ENCODE measurements at places on chromosomes 3 and 15. TPM values are rescaled to one million over a fixed set of nuclear protein-coding genes. Genes with fewer than 3 reads are reported as not detected.
A peak's percentile ranks its signal among the peaks of the same experiment; 100 is the strongest.

DNA sequence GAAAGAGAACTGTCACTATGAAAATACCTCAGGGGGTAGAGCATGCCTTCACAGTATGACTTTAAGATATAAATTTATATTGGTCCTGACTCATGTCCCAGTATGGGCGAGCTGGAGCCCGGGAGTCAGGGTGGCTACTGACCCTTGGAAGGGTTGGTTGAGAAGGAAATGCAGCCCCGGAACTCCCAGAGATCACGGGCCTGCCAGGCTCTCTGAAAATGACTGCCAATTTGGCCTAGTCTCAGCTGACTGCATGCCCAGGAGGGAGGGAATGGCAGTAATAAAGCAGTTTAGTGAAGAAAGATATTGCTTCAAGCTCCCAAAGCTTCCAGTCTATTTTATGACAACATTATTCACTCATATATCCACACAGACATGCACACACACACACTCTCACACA lies 299.0 kb downstream of the NR2F2 start:
- DNase-seq, result no peak
- H3K4me1 ChIP-seq, result no peaks in the 10 kb centered on the region
- H3K36me3 ChIP-seq, result no peaks in the 10 kb centered on the region
- no peak overlapping the region for H3K27ac ChIP-seq

SLC28A1 gene
- polyA plus RNA-seq, result not detected

GRCh38 chr3:74271541-74271940 lies 342.9 kb downstream of the CNTN3 start:
- no peak overlapping the region for H3K27ac ChIP-seq
- H3K4me3 ChIP-seq, result no peak overlapping the region
- DNase-seq, result peak; percentile 13

DNA sequence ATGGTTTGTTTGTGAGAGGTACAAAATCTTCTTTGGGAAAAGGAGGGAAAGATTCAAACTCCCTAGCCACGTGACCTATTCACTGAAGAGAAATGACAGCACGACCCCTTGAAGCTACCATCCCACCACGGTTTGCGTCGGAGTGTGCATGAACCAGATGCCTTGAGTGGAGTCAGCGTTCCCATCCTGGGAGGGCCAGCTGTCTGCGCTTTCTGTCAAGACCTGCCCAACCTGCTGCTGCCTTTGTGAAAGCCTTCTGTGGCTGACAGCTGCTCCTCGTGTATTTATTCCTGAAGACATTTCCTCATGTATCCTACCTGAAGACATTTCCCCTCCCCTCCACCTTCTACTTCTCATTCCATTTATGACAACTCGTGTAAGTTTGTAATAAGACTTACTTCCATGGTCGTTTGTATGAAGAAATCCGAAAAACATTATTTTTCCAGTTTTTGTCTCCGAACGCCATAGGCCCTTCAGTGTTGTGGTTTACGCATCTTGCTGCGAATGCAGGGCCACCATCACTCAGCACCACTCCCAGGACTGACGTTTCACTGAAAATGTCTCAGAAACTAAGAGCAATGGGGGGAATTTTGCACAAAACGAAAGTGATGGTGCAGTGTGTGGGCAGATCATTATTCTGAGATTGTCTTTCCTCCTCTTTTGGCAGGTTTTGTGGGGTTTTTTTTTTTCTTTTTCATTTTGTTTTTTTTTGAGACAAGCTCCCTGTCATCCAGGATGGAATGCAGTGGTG lies 18.9 kb downstream of the EBLN2 start:
- H3K4me1 ChIP-seq, result no peaks in the 10 kb centered on the region
- no peak for DNase-seq
- H3K4me3 ChIP-seq, result no peak overlapping the region
- H3K36me3 ChIP-seq, result no peaks in the 10 kb centered on the region
- H3K27ac ChIP-seq, result no peak overlapping the region

DNA sequence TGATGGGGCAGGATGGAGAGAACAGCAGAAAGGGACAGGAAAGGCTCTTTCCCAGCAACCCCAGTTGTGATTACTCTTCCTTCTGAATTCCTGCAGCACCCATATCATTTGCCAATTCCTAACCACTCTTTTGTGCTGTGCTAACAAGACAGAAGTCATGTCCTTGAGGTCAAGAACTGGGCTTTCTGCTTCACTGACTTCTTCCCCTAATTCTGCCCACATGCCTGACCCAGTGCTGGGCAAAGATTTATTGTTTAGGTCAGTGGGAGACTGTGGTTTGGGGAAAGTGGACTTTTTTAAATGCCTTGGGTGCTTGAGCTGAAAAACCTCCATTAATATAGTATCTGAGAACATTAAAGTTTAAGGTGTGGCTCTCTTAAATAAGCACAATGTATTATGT lies 4.2 kb upstream of the EFCAB12 start:
- H3K4me3 ChIP-seq, result no peak overlapping the region
- no peak for DNase-seq
- H3K27me3 ChIP-seq, result no peaks in the 10 kb centered on the region
- H3K27ac ChIP-seq, result no peak overlapping the region
- peaks cover 41% of the 10 kb centered on the region for H3K36me3 ChIP-seq

ADGRG7 gene
- polyA plus RNA-seq, result not detected

SLITRK3 gene
- not detected for polyA plus RNA-seq

DNA sequence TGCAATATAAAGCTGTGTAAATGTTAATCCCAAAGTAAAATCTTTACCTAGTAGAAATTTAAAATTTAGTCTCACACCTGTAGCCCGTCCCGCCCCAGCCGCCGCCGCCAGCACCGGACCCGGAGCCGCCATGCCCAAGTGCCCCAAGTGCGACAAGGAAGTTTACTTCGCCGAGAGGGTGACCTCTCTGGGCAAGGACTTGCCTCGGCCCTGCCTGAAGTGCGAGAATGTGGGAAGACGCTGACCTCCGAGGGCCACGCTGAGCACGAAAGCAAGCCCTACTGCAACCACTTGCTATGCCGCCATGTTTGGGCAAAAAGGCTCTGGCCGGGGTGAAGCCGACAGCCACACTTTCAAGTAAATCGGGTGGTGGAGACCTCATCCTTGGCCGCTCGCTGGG lies 22.1 kb upstream of the TOP2B start:
- no peaks in the 10 kb centered on the region for H3K4me1 ChIP-seq
- no peaks in the 10 kb centered on the region for H3K36me3 ChIP-seq
- DNase-seq, result no peak
- H3K27me3 ChIP-seq, result no peaks in the 10 kb centered on the region
- H3K4me3 ChIP-seq, result no peak overlapping the region

GRCh38 chr3:151367448-151367847 lies 17.1 kb downstream of the P2RY12 start:
- DNase-seq, result peak; percentile 18
- peaks cover 27% of the 10 kb centered on the region for H3K4me1 ChIP-seq
- no peak overlapping the region for H3K27ac ChIP-seq
- H3K27me3 ChIP-seq, result no peaks in the 10 kb centered on the region
- no peaks in the 10 kb centered on the region for H3K36me3 ChIP-seq

C2CD4B gene
- not detected for polyA plus RNA-seq

CNTN6 gene
- polyA plus RNA-seq, result not detected

DNA sequence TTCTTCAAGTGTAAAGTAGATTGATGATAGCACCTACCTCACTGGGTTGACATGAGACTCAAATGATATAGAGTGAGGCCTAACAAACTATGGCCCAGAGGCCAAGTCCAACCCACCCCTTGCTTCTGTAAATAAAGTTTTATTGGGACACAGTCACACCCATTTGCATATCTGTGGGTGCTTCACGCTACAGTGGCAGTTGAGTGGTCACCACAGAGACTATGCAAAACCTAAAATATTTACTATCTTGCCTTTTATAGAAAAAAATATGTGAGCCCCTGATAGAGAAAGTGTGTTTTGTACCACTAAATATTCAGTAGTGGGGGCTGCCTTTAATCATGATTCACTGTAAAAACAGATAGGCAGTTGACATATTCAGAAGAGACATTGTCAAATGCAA lies 38.0 kb downstream of the ACAN start:
- H3K27ac ChIP-seq, result no peak overlapping the region
- no peaks in the 10 kb centered on the region for H3K4me1 ChIP-seq
- H3K36me3 ChIP-seq, result no peaks in the 10 kb centered on the region
- no peak overlapping the region for H3K4me3 ChIP-seq
- H3K27me3 ChIP-seq, result peaks cover 4% of the 10 kb centered on the region

- no peaks in the 10 kb centered on the region for H3K27me3 ChIP-seq
- H3K4me3 ChIP-seq, result peak overlapping the region; percentile 62
- H3K4me1 ChIP-seq, result peaks cover 30% of the 10 kb centered on the region
- H3K36me3 ChIP-seq, result no peaks in the 10 kb centered on the region
- peak overlapping the region; percentile 43 for H3K27ac ChIP-seq
- peak; percentile 54 for DNase-seq
These were observed 4.6 kb downstream of the STIMATE start for GRCh38 chr3:52892625-52893311.

DENND4A gene
- 5.6 TPM for polyA plus RNA-seq

- no peaks in the 10 kb centered on the region for H3K27me3 ChIP-seq
- no peak for DNase-seq
- H3K27ac ChIP-seq, result no peak overlapping the region
- H3K4me1 ChIP-seq, result peaks cover 9% of the 10 kb centered on the region
- no peaks in the 10 kb centered on the region for H3K36me3 ChIP-seq
- no peak overlapping the region for H3K4me3 ChIP-seq
These were observed 490.0 kb downstream of the NAALADL2 start for GRCh38 chr3:175349168-175349567.

DNA sequence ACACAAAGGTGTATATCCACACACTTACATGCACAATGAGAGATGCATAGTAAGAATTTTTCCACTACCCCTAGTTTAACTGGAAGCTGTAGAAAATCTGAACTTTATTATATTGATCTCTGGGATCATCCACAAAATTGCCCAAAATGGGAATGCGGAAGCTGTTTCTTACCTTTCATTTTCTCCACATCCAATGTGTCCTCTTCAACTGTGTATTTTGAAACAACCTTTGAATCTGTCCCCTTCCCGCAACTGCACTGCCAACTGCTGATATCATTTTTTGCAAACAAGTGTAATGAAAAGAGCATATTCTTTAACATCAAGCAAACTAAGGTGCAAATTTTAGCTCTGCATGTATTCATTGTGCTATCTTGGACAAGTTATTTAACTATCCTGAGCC lies 427.6 kb upstream of the TPRG1 start:
- H3K27ac ChIP-seq, result no peak overlapping the region
- H3K27me3 ChIP-seq, result no peaks in the 10 kb centered on the region
- no peaks in the 10 kb centered on the region for H3K4me1 ChIP-seq
- DNase-seq, result no peak
- no peaks in the 10 kb centered on the region for H3K36me3 ChIP-seq
- H3K4me3 ChIP-seq, result no peak overlapping the region

GRCh38 chr3:197225579-197225978 lies 72.8 kb downstream of the DLG1 start:
- DNase-seq, result no peak
- peaks cover 11% of the 10 kb centered on the region for H3K4me1 ChIP-seq
- no peaks in the 10 kb centered on the region for H3K36me3 ChIP-seq
- no peak overlapping the region for H3K27ac ChIP-seq

THRB gene
- 3.3 TPM for polyA plus RNA-seq

GRCh38 chr3:168102735-168103410 lies 7.1 kb upstream of the GOLIM4 start:
- H3K4me3 ChIP-seq, result no peak overlapping the region
- H3K27ac ChIP-seq, result no peak overlapping the region
- peaks cover 28% of the 10 kb centered on the region for H3K4me1 ChIP-seq
- no peaks in the 10 kb centered on the region for H3K27me3 ChIP-seq

GRCh38 chr15:74873756-74874424 lies 725 bp upstream of the SCAMP2 start:
- peaks cover 16% of the 10 kb centered on the region for H3K4me1 ChIP-seq
- DNase-seq, result peak; percentile 41
- peak overlapping the region; percentile 84 for H3K4me3 ChIP-seq
- no peak overlapping the region for H3K27ac ChIP-seq

DNA sequence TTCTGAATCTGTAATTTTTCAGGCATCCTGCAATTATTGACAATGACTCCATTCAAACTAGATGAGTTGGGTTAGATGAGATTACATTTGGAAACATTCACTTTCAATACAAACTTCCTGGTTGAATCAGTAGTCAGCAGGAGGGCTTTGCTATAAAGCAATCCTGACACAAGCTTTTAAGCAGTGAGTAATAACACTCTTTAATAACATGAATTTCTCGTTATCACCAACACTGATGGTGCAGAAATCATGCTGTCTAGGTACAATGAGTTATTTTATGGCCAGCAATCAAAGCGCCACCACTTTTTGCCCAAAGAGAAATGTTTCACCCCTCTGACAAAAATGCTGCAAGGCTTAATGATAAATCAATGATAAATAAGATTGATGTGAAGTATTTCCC lies 474.8 kb upstream of the CNTN4 start:
- H3K36me3 ChIP-seq, result no peaks in the 10 kb centered on the region
- no peaks in the 10 kb centered on the region for H3K4me1 ChIP-seq
- H3K4me3 ChIP-seq, result no peak overlapping the region
- no peak overlapping the region for H3K27ac ChIP-seq

GRCh38 chr15:45648521-45649200 lies 13.8 kb downstream of the SQOR start:
- H3K27ac ChIP-seq, result peak overlapping the region; percentile 19
- no peaks in the 10 kb centered on the region for H3K36me3 ChIP-seq
- no peak overlapping the region for H3K4me3 ChIP-seq
- H3K27me3 ChIP-seq, result no peaks in the 10 kb centered on the region

DNA sequence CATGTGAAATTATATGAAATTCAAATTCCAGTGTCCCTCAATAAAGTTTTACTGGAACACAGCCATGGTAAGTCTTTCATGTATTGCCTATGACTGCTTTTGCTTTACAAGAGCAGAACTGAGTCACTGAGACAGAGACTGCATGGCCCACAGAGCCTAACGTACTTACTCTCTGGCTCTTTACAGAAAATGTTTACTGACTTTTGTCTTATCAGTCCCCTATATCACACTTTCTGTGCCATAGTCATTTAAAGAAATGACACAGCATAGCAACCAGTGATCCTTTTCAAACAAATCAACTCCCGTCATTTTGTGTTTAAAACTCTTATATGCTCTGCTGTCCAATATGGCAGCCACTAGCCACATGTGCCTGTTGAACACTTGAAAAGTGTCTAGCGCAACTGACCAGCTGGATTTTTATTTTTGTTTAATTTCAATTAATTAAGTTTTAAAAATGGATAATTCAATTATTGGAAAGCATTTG lies 129.7 kb upstream of the CDIN1 start:
- DNase-seq, result peak; percentile 49
- H3K4me1 ChIP-seq, result peaks cover 14% of the 10 kb centered on the region
- H3K36me3 ChIP-seq, result no peaks in the 10 kb centered on the region
- no peak overlapping the region for H3K4me3 ChIP-seq
- H3K27me3 ChIP-seq, result no peaks in the 10 kb centered on the region

GRCh38 chr3:73068419-73068818 lies 7.0 kb downstream of the EBLN2 start:
- peaks cover 63% of the 10 kb centered on the region for H3K4me1 ChIP-seq
- H3K27ac ChIP-seq, result no peak overlapping the region
- peaks cover 33% of the 10 kb centered on the region for H3K36me3 ChIP-seq
- H3K4me3 ChIP-seq, result no peak overlapping the region
- H3K27me3 ChIP-seq, result no peaks in the 10 kb centered on the region

- no peaks in the 10 kb centered on the region for H3K36me3 ChIP-seq
- peaks cover 8% of the 10 kb centered on the region for H3K4me1 ChIP-seq
- no peaks in the 10 kb centered on the region for H3K27me3 ChIP-seq
- H3K4me3 ChIP-seq, result no peak overlapping the region
- peak; percentile 44 for DNase-seq
These were observed 101.1 kb upstream of the CCNL1 start for GRCh38 chr3:157261000-157261399.

- H3K36me3 ChIP-seq, result no peaks in the 10 kb centered on the region
- H3K4me1 ChIP-seq, result no peaks in the 10 kb centered on the region
- no peak for DNase-seq
- H3K27ac ChIP-seq, result no peak overlapping the region
- H3K4me3 ChIP-seq, result no peak overlapping the region
These were observed 124.6 kb downstream of the NTRK3 start for GRCh38 chr15:88131937-88132336.

GRCh38 chr15:69857686-69858391 lies 239.9 kb downstream of the TLE3 start:
- no peak overlapping the region for H3K27ac ChIP-seq
- DNase-seq, result no peak
- H3K36me3 ChIP-seq, result no peaks in the 10 kb centered on the region

Data from GM23248 (cell line).